ENCODE measurements at places on chromosomes 6 and 20.

GRCh38 chr6:9482030-9482738 is 932.7 kb downstream of the TFAP2A start:
- no peaks in the 10 kb centered on the region for H3K4me1 ChIP-seq
- no peaks in the 10 kb centered on the region for H3K27me3 ChIP-seq
- H3K36me3 ChIP-seq: no peaks in the 10 kb centered on the region
- no peak for DNase-seq
- H3K4me3 ChIP-seq: no peak overlapping the region

DNA sequence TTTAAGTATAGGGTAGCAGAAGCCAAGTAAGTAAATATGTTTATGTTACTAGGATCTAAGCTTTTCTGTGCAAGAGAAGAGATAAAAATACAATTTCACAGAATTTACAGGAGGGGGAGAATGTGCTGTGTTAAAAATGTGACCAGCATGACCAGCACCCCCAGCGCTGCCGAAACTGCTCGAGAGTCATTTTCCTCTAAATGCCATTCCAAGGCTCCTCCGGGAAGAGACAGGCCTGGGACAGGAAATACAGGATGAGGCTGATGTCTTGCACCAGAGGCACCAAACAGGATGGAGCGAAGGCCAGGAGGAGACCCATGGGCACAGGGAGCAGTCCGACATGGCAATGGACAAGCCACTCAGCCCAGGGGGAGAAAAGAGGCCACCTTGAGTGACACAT is 21.1 kb downstream of the TAF4 start:
- no peak overlapping the region for H3K4me3 ChIP-seq
- DNase-seq: no peak
- H3K4me1 ChIP-seq: peaks cover 79% of the 10 kb centered on the region

- no peak for DNase-seq
- no peak overlapping the region for H3K4me3 ChIP-seq
- H3K27ac ChIP-seq: no peak overlapping the region
- no peaks in the 10 kb centered on the region for H3K27me3 ChIP-seq
Observed at GRCh38 chr6:98920904-98921431, 26.8 kb downstream of the FBXL4 start.

DNA sequence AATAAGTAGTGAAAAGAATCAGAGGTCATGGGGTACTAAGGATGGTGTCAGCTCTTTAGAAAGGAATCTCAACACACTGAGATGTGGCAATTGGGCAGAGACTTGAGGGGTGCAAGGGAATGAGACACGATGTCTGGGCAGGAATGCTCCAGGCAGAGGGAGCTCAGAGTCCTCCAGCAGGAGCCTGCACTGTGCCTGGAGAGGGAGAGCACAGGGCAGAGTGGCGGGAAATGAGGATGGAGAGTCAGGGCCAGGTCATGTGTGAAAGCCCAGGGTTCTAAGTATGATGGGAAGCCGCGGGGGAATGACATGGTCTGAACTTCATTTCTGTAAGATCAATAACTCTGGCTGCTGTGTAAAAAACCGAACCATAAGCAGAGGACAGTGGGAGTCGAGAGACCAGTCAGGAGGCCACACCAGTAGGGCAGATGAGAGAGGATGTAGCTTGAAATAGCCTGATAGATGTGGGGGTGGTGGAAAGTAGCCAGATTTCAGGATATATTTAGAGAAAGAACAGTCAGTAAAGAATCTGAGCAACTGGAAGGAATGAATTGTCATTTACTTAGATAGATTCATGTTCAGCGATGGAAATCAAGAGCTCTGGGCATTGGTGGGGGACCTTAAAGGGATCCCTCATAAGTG is 133.4 kb upstream of the DTNBP1 start:
- no peak overlapping the region for H3K27ac ChIP-seq
- H3K4me1 ChIP-seq: no peaks in the 10 kb centered on the region
- no peak overlapping the region for H3K4me3 ChIP-seq
- no peaks in the 10 kb centered on the region for H3K36me3 ChIP-seq
- H3K27me3 ChIP-seq: no peaks in the 10 kb centered on the region
- DNase-seq: no peak

GRCh38 chr6:166905013-166905412 is 51.3 kb downstream of the RNASET2 start:
- no peak for DNase-seq
- peaks cover 10% of the 10 kb centered on the region for H3K4me1 ChIP-seq
- no peak overlapping the region for H3K4me3 ChIP-seq
- H3K27me3 ChIP-seq: no peaks in the 10 kb centered on the region
- H3K36me3 ChIP-seq: peaks cover 6% of the 10 kb centered on the region

DNA sequence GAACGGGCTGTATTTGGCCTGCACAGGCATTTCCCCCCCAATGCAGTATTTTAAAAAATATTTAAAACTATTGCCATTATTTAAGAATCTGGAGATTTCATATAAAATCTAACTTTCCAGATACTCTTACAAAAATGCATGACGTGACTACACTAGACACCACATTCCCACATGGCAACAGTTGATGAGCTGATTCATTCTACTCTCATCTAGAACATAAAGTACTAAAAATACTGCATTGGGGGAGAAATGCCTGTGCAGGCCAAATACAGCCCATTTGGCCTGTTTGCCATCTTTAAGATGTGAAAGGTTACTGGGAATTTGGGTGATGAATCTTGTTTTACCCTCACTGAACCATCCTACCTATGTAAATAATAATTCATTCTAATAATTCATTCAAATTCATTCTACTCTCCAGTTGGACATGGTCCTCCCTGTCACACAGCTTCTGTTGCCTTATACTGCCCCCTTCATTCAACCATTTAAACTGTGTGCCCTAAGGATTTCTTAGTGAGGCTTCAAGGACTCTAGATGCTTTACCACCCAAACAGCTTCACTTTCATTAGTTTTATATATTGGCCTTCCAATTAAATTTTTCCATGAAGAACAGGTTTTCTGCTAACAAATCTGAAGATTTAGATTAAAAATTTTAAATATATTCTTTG is 6.9 kb upstream of the ZSCAN16 start:
- no peak overlapping the region for H3K4me3 ChIP-seq
- H3K27ac ChIP-seq: no peak overlapping the region
- H3K36me3 ChIP-seq: peaks cover 26% of the 10 kb centered on the region
- no peaks in the 10 kb centered on the region for H3K4me1 ChIP-seq
- no peaks in the 10 kb centered on the region for H3K27me3 ChIP-seq

DNA sequence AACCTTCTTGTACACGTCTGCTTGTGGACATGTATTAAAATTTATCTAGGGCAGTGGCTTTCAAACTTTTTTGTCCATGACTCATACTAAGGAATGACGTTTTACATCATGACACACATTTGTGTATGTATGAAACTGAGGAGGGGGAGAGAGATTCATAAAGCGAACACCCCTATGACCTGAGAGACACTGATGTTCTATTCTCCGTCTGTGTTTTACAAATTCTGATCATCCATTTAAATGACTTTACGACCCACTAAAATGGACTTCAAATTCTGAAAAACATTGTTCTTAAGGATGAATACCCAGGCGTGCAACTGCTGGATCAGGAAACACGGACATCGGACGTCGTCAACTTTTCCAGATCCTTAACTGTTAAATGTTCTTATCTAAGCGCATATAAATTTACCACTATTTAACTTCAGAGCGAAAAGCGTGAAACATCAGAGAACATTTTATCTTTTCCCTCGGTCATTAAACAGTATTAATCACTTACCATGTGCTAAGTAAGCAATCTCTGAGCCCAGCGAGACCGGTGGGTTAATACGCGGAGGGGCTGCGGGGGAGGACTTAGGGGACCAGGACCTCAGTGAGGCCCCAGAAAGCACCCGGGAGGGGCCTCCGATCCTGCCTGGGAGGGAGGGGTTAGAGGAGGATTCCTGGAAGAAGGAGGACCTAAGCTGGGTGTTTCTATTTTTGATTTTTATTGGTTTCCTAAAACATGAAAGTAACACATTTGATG is 1.2 kb downstream of the PLAGL1 start:
- DNase-seq: no peak
- peaks cover 4% of the 10 kb centered on the region for H3K4me1 ChIP-seq
- peaks cover 39% of the 10 kb centered on the region for H3K27me3 ChIP-seq
- no peak overlapping the region for H3K27ac ChIP-seq
- H3K4me3 ChIP-seq: peak overlapping the region; percentile 41

DNA sequence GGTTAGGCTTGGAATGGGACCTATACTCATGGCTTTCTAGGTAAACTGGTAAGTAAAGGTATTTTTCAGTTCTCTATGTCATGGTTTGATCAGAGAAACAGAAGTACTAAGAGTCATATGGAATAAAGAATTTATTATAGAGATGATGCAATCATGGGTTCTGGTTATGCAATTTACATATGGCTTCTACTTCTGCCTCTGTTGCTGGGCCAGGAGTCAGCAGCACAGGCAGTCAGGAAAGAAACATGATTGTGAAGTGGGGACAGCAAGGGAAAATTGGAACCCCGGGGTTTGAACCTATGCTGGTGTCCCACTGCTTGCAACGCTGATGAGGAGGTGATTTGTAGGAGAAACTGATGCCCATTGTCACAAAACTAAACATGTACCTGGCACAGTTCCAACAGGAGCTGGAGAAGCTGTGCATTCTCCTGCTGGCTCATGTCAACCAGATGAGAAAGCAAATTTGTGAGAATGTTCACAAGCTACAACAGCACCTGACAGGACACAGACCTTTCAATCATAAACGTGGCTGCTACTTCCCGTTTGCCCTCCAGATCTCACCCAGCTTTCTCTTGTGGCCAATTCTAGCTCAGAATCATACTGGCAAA is 887.1 kb downstream of the TFAP2A start:
- no peaks in the 10 kb centered on the region for H3K4me1 ChIP-seq
- no peaks in the 10 kb centered on the region for H3K27me3 ChIP-seq
- H3K36me3 ChIP-seq: no peaks in the 10 kb centered on the region
- H3K27ac ChIP-seq: no peak overlapping the region
- H3K4me3 ChIP-seq: no peak overlapping the region
- no peak for DNase-seq

DNA sequence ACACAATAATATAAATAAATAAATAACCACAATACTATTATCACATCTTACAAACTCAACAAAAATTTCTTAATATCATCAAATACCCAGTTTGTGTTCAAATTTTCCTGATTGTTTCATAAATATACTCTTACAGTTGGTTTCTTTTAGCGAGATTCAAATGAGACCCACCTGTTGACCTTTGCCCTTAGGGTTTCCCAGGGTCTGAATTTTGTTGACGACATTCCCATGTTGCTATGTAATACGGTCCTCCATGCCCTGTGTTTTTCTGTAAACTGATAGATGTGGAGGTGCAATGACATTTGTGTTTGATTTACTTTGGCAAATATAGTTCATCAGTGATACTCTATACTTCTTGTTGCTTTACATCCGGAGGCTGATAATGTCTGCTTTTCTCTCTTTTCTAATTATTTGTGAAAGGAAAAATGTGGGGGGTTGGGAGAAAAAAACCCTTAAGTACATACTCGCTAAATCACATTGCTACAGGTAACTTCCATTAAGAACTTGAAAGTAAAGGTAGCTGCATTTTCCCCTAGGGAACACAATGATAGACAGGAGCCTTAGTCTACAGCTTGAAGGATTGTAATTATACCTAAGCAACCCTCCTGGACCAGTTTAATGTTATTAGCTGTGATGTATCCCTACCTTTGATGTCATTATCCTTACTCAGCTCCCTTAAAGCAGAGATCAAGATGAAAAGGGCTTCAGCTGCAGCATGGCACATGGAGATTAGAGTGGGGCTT is 6.6 kb downstream of the MOG start:
- no peak overlapping the region for H3K4me3 ChIP-seq
- H3K27ac ChIP-seq: no peak overlapping the region
- DNase-seq: no peak
- no peaks in the 10 kb centered on the region for H3K36me3 ChIP-seq

DNA sequence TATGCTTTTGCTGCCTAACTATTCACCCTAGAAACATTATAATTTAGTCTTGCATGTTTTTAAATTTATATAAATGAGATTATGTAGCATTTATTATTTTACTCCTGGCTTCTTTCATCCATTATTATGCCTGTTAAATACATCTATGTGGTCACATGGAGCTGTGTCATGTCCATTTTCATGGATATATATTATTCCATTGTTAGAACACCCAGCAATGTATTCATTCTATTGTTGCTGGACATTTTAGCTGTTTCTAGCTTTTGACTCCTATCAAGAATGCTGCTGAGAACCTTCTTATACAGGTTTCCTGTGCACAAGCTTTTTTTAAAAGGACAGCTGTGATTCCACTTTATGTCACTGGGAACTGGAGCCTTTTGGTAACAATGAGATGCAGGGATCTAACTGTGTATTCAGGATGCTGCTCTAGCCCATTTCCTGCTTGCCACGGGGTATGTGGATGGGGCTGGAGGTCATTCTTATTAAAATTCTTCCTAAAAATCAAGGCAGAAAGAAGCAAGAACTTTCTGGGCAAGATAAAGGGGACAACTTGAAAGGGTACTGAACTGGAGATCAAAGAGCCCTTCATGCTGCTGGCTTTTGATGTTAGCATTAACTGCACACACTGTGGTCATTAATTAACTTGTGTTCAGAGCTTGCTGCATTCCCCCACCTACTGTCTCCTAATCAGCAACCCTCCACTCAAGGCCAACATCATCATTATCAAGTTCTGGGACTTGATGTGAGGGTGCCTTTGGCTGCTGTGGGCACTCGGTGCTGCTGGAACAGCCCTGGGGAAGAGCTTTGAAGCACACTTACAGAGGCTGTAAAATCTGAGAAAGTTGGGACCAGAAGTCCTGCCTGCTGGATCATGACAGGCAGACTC is 96.6 kb upstream of the AKIRIN2 start:
- no peaks in the 10 kb centered on the region for H3K36me3 ChIP-seq
- no peaks in the 10 kb centered on the region for H3K27me3 ChIP-seq
- no peak overlapping the region for H3K27ac ChIP-seq
- H3K4me3 ChIP-seq: no peak overlapping the region
- no peak for DNase-seq

GRCh38 chr6:39339868-39340550 is 17.5 kb upstream of the KCNK16 start:
- H3K27ac ChIP-seq: no peak overlapping the region
- DNase-seq: no peak
- H3K4me1 ChIP-seq: peaks cover 18% of the 10 kb centered on the region

DNA sequence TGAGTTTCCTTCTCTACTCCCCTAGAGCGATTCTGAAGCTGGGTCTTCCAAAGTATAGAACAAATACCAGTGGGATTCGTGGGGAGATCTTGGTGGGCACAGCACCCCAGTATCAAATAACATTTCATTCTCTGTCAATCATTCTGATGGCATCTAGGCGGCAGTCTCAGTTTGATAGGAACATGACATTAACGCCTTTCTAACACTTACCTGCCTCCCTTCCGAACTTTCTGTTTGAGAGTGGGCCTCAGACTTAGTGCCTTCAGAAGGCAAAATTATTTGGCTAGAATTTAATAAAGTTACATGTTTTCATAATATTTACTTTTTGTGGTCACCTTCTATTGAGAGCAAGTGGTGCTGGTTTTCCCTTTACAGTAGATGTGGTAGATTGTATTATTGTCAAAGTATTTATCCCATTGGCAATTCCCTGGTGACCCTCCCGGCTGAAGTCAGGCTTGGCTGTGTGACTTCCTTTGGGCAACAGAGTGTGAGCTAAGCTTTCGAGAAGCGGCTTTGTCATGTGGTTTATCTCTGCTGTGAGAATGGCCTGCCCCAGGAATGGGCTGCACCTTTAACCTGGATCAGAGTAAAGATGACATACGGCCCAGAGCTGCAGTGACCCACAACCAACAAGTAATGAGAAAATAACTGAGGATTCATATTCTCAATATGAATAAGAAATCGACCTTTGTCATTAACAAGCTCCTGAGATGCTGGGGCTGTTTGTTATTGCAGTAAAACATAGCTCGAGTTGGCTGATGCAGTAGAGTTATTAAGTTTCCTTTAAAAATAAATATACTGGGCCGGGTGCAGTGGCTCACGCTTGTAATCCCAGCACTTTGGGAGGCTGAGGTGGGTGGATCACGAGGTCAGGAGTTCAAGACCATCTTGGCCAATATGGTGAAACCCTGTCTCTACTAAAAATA is 45.2 kb upstream of the PTPN1 start:
- no peak overlapping the region for H3K4me3 ChIP-seq
- H3K4me1 ChIP-seq: no peaks in the 10 kb centered on the region
- no peaks in the 10 kb centered on the region for H3K36me3 ChIP-seq
- no peak overlapping the region for H3K27ac ChIP-seq

Data from central memory CD8-positive, alpha-beta T cell (primary cell).